ENCODE measurements at places on chromosomes 1 and 21. TPM values are rescaled to one million over a fixed set of nuclear protein-coding genes. Genes with fewer than 3 reads are reported as not detected.

Gene C1orf50
- 7.1 TPM for total RNA-seq

DNA sequence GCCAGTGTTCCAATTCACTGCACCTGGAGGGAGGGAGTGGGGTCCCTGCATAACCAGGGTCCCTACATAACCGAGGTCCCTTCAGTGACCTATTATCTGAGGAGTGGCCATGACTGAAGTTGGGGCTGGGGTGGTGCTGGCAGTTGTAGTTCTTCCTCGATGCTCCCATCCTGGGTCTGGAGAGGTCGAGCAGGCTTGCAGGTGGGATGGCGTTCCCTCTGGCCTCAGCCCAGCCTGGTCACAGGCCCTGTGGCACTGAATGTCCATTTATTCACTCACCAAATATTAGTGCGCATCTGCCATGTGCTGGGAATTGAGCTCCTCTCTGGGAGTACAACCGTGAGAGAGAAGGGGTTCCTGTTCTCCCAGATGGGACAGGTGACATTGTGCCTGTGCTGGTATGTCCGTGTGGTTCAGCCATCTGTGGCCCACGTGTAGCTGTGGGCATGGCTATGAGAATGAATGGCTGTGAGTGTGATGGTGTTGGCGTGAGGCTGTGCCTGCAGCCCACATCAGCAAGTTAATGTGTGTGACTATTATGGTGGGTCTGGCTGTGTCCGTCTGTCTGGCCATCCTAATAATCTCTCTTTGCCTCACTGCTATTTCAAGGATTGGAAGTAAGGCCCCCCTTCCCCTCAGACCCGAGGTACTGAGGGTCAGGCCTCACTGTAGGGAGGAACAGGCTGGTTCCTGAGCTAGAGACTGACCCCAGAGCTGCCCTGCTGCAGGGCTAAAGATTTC is 3.9 kb upstream of the SLC6A9 start:
- peaks cover 4% of the 10 kb centered on the region for H3K27me3 ChIP-seq
- no peak for DNase-seq
- H3K36me3 ChIP-seq: no peaks in the 10 kb centered on the region
- H3K4me1 ChIP-seq: peaks cover 16% of the 10 kb centered on the region
- H3K27ac ChIP-seq: no peak overlapping the region

DNA sequence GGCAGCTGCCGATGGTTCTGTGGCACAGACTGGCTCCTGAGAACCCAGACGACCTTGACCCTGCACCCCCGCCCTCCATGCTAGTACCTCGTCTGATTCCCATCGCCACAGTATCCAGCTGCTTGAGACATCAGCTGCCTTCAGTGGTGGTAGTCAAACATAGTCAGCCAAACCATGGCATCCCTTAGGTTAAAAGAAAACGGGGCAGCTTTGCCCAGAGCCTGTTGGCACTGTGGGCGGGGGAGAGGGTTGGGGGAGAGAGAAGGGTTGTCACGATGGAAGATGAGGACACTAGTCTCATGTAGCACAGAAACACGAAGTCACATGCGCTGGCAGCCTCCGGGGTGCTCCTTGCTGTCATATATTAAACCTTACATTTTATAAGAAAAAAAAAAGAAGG is 961 bp upstream of the TDRD5 start:
- no peak for DNase-seq
- no peak overlapping the region for H3K4me3 ChIP-seq
- H3K27ac ChIP-seq: no peak overlapping the region
- H3K4me1 ChIP-seq: peaks cover 1% of the 10 kb centered on the region
- peaks cover 23% of the 10 kb centered on the region for H3K27me3 ChIP-seq
- no peaks in the 10 kb centered on the region for H3K36me3 ChIP-seq

DNA sequence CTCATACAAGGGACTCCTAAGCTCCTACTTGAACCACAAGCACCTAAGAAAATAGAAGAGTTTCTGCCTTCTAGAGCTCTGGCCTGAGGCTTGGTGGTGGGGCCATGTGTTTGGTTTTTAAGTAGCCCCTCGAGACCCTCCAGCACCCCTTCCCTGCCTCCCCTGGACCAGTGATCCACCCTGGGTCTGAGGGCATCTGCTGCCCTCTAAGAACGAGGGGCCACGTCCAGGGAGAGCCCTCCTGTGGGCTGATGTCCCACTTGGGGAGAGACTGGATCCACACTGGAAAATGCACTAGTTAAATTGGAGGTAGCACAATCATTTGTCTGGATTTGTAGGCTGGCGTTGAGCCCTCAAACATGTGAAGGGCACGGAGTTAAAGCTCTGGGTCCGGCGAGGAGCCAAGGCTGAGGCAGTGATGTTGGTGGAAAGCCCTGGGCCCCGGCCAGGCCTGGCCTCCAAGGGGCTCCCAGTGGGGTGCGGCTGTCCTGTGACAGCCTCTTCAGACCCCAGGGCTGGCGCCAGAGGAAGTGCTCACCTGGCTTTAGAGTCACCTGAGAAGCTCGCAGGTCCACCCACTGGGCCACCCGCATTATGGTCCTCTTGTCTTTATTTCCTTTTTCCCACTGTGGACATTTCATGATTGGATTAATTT is 65.2 kb downstream of the SLC37A1 start:
- no peaks in the 10 kb centered on the region for H3K4me1 ChIP-seq
- peaks cover 7% of the 10 kb centered on the region for H3K36me3 ChIP-seq
- H3K27me3 ChIP-seq: no peaks in the 10 kb centered on the region
- no peak for DNase-seq
